ENCODE measurements at places on chromosomes 2 and 18.
A peak's percentile ranks its signal among the peaks of the same experiment; 100 is the strongest.

DNA sequence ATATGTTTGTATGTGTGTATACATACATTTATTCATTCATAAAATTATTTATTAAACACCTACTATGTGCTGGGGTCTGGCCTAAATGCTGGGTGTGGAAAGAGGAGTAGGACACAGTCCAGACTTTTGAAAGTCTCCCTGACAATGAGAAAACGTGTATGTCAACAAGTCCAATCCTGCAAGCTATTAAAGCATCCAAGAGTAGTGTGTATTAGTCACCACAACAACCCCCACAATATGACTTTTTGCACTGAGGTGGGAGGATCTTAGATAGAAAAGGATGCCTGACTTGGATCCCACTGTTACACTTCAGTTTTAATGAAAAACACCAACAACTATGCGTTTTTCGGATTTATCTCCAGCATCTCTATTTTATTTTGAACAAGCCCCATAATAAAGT is 446.4 kb downstream of the EPHA4 start:
- no peak for DNase-seq

DNA sequence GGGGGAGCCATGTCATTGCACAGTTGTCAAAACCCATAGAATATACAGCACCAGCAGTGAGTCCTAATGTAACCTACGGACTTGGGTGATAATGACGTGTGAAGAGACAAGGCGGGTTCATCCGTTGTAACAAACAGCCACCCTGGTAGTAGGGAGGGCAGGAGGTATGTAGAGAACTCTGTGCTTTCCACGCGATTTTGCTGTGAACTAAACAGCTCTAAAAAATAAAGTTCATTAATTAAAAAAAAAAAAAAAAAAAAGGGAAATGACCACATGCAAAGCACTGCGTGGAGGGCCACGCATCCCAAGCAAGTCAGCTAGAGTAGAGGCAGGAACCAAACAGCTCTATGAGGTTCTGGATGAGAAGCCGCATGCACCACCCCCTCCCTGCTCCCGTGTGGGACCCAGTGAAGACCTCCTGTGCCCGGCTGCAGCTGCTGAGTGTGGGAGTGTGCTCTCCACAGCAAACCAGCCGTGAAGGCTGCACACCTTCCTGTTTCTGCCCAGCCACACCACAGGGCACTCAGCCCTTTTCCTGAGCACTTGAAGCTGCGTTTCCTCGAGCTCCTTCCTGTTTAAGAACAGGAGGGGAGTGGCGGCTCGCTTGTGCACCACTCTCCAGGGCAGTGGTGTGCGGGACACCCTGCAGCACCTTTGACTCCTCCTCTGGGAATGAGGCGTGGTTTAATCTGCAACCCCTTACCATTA is 65.6 kb downstream of the ODC1 start:
- no peak for DNase-seq

GRCh38 chr2:213149294-213149875 is 2.0 kb downstream of the IKZF2 start:
- DNase-seq: no peak

- no peak for DNase-seq
Observed at GRCh38 chr2:190820416-190820815, 60.2 kb upstream of the GLS start.

- DNase-seq: no peak
Observed at GRCh38 chr2:145407-145806, 99.1 kb upstream of the FAM110C start.

- no peak for DNase-seq
Observed at GRCh38 chr2:23826040-23826439, 100.9 kb downstream of the ATAD2B start.

GRCh38 chr18:74511823-74512222 is 15.7 kb downstream of the CNDP2 start:
- DNase-seq: no peak

- DNase-seq: no peak
Observed at GRCh38 chr2:157432475-157433106, 11.3 kb downstream of the CYTIP start.

DNA sequence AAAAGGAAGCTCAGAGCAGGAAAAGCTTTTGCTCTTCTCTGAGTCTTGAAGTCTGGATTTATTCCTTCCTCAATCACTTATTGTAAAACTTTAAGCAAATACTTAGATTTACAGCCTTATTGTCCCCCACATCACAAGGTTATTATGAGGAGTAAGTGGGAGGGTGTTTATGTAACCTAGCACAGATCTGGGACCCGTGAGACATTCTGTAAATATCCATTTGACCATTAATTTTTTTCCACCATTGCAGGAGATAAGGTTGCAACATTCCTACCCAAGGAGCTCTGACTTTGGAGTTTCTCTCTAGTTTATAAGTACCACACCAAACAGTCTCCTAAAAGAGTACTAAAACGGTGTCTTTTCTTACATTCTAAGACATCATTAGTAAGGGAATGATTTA is 52.1 kb upstream of the CTIF start:
- peak; percentile 69 for DNase-seq

All from fibroblast of skin of right biceps (primary cell).